ENCODE measurements at places on chromosomes 5 and 9.
A peak's percentile ranks its signal among the peaks of the same experiment; 100 is the strongest.

GRCh38 chr5:58088941-58089340 is 370.9 kb downstream of the PLK2 start:
- DNase-seq, result no peak

- no peak for DNase-seq
Measured at GRCh38 chr5:179494774-179495526, 55.4 kb upstream of the RUFY1 start.

DNA sequence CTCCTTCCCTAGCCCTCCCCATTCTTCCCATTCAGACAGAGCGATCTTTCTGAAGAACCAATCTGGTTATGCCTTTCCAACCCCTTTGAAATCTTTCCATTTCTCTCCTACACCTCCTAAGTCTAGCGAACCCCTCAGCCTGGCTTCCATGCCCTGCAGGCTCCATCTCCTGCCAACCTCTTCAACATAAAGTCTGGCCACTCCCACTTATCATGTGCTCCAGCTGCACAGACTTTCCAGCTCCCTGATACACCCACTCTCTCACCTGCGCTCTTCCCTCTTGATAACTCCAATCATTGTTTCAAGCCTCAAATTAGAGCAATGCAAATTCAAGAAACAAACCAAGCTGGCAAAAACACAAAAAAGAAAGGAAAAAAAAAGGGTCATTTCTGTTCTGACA is 3.8 kb upstream of the ORM1 start:
- DNase-seq, result no peak

DNA sequence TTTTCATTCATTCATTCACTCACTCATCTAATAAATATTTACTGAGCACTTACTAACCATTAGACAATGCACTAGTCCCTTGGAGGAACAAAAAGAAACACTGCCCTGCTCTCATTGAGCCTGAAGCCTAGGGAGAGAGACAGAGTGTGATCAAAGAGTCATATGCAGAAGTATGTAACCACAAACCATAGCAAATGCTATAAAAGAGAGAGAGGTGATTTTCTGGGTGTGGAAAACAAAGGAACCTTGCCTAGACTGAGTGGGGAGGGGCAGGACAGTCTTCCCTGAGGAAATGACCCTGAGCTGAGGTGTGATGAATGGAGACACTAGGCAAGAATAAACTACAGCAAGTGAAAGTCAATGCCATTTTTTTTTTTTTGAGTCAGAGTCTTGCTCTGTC is 10.8 kb upstream of the ADRA1B start:
- no peak for DNase-seq

- DNase-seq, result no peak
Measured at GRCh38 chr9:78369639-78370219, 72.8 kb downstream of the PSAT1 start.

- no peak for DNase-seq
Measured at GRCh38 chr5:148898413-148899075, 72.1 kb downstream of the ADRB2 start.

GRCh38 chr9:129737479-129738274 is 15.2 kb downstream of the PTGES start:
- DNase-seq, result peak; percentile 60

DNA sequence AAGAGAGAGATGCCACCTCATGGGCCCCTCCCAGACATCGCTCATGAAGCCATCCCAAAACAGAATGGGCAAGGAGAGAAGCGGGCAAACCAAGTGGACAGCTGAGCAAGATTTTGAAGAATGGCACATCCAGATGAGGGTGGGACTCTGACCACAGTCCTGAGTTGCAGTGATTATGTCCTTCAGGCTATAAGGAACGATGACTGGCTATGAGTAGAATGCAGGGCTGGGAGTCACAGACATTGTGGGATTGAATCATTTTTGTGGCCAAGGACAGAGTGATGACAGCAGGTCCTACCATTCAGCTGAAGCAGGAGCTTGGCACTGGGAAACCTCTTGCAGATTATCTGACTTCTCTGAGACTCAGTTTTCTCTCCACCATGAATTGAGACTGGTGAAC is 245.7 kb upstream of the SLC30A5 start:
- no peak for DNase-seq

- DNase-seq, result no peak
Measured at GRCh38 chr5:112367400-112367799, 51.7 kb downstream of the EPB41L4A start.

DNA sequence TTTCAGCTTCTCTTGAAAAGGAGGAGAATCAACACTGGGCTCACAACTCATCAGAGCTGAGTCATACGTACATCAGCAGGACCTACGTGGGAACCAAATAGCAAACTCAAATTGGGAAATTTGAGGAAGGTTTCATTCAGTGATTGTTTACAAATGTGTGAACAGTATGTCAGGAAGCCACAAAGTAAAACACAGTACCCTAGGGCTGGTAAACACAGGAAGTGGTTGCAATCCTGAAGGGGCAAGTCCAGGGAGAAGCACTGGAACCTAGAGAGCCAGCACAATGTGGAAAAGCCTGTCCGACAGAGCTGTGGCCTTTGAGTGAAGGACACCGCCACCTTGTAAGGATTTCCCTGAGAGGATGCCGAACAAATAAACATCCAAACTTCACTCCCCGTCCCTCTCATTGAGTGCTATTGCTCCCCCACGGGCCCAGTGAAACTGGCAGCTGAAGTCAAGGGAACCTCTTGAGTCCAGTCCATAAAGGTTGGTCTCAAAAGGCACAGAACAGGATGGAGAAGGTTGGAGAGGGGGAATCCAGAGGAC is 26.7 kb upstream of the RICTOR start:
- no peak for DNase-seq
